ENCODE measurements at places on chromosomes 11 and 22.

- DNase-seq, result no peak
These were observed 30.4 kb downstream of the TOLLIP start for GRCh38 chr11:1278766-1279673.

- DNase-seq, result peak; percentile 32
These were observed 643 bp downstream of the TIGD3 start for GRCh38 chr11:65355013-65355775.

DNA sequence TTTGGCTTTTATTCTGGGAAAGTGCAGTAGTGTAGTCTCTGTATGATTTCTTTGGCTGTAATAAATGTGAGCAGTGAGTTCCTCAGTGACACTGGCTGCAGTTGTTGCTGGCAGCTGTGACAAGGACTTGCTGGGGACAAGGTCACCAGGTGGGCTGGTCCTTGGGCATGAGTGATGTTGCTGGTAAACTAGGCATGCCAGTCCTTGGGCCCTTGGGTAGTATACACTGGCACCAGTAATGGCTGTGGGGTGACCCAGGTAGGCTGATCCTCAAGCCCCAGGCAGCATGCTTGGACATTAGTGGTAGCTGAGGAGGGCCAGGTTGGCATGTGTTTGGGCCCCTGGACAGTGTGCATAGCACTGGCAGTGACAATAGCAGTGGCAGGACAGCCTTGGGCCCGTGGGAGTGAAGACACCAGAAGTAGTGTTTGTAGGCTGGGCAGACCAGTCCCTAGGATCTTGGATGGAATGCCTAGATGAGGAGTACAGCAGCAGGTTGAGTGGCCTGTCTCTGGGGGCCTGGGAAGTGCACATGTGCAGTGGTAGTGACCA lies 164.3 kb downstream of the GUCY1A2 start:
- no peak for DNase-seq

DNA sequence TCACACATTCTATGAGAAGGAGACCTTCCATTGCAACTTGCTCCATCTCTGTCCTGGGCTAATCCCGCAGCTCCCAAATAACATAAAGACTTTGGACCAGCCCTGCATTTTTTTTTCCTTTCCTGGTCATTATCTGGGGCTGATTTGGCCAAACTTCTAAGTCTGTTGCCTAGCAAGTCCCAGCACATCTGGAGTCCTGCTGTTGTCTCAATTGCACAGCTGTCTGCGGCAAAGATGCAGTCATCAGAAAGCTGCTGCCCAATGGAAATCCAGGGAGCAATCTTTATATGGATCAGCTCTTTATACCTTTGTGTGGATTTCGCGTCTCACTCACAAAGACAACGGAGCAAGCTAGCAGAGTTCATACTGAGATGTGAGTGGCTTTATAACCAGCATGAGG lies 105.9 kb downstream of the NXPE2 start:
- DNase-seq, result no peak

DNA sequence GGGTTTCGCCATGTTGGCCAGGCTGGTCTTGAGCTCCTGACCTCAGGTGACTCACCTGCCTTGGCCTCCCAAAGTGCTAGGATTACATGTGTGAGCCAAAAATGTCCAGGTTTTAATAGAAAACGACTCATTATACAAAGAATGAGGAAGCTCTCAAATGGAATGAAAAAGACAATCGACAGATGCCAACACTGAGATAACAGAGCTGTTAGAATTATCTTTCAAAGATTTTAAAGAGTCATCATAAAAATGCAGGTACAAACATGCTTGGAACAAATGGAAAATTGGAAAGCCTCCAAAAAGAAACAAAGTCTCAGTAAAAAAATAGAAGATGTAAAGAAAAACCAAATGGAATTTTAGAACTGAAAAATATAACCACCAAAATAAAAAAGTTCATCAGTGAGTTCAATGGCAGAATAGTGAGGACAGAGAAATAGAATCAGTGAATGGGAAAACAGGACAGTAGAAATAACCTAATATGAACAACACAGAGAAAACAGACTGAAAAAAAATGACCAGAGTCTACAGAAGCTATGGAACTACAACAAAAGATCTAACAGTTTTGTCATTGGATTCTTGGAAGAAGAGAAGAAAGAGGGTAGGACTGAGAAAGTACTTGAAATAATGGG lies 10.9 kb downstream of the GAB2 start:
- DNase-seq, result no peak
